ENCODE measurements at places on chromosomes 3 and 15.

DNA sequence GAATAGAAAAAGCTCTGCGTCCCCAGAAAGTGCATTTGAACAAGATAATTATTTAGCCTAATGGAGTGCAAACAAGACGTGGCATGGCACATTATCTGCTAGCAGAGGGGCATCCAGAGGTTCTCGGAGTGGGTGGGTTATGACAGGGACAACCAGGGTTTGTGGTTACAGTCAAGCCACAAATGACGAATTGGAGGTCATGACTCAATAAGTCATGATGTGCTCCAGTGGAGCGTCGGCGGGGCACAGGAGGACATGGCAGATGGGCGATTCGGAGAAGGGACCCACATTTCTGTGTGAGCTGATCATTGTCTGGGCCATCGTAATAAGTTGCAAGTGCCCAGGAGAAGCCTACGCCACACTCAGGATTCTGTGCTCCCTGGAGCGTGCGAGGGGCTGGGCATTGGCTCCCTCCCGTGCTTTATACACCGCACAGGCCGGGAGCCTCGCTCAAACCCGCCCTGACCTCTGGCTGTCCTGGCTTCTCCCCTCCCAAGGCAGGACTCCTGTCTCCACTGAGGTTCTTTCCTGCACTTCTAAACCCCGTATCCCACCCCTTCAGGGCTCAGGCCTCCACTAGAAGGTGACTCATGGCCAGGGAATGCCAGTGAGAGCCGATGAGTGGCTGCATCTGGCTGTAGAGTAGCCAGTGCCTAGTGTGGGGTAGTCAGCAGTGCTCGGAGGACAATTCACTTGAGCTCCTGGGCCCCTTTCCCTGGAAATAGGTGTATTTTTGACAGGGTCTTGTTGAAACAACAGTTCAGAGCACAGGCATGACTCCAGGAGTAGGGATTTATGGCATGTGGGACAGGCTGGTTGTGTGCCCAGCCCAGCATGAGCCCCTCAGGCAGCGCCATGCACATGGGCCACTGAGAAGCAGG lies 67.4 kb downstream of the GRIP2 start:
- DNase-seq, result no peak

DNA sequence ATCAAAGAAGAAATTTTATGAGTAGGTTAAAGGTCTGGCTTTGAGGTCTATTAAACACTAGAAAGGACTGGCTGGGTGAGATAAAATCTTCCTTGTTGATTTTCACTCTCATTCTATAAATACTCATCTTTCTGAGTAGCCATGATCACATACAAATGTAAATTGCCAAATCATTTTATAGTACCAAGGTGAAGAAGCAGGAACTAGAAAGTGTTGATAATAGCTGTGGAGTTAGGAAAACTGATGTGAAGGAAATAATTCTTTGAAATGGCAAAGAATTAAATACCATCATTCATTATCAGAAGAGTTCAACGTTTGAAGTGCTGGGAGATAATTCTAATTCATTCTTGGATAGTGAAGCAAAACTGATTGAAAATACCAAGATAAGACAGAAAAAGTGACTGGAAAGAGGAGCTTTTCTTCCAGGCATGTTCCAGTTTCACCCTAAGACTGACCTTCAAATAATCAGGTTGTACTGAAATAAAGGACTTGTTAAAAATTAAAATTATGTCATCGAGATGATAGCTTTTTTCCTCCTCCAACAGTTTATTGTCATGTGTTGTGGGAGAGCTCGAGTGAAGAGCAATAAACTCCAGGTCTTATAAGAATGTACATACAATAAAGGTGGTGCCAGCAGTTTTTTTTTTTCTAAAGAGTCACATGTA lies 17.4 kb downstream of the THBS1 start:
- peak; percentile 60 for DNase-seq

GRCh38 chr3:150434234-150434633 lies 26.1 kb downstream of the TSC22D2 start:
- DNase-seq, result no peak

- peak; percentile 92 for DNase-seq
Observed at GRCh38 chr3:186783731-186784515, 546 bp downstream of the EIF4A2 start.

DNA sequence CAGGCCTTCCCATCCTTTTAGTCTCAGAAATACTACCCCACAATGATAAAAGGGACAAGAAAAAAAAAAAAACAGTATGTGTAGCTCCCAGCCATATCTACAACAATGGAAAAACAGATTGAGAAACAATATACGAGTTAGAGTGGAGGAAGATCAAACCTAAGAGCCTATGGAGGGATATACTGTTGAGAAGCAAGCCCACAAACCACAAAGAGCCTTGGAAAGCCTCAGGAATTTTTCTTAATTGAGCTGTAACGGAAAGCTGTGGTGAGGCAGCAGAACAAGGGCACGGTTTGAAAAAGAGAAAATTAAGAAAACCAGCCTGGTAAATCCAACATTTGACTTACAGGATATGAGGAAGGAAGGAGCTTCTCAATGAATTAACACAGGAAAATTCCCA lies 21.4 kb downstream of the KPNA1 start:
- no peak for DNase-seq

GRCh38 chr15:52171386-52171785 lies 19.8 kb downstream of the GNB5 start:
- DNase-seq, result no peak

DNA sequence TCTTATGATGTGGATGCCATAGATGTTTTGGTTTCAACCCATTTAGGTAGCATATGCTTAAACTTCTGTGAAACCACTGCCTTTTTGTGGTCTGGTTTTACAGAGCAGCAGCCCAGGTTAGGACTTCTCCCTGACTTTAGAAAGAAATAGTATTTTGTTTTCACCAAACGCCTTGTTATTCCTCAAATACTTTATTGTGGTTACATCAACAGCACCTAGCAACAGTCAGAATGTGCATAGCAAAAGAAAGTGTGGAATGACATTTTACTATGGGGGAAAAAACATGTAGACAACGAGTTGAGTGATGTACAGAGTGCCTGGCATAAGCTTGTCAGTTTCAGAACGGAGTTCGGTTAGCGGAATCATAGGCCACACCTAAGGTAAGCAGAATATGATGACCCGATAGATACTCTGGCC lies 159.2 kb downstream of the TPRG1 start:
- DNase-seq, result no peak

DNA sequence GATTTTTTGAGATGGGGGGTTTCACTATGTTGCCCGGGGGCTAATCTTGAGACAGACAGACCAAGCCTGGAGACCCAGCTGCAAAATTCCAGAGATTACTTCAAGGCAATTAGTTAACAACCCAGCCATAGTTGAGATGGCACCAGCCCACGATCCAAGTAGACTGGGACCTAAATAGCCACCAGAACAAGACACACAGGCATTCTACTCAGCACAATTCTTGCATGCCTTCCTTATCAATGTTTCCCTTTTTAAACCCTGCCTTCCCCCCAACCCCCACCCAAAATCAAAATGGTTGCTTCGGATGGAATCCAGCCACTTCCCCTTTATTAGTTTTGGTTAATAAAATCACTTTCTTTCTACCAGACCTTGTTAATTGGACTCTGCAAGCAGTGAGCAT lies 28.6 kb downstream of the FAM240A start:
- no peak for DNase-seq

DNA sequence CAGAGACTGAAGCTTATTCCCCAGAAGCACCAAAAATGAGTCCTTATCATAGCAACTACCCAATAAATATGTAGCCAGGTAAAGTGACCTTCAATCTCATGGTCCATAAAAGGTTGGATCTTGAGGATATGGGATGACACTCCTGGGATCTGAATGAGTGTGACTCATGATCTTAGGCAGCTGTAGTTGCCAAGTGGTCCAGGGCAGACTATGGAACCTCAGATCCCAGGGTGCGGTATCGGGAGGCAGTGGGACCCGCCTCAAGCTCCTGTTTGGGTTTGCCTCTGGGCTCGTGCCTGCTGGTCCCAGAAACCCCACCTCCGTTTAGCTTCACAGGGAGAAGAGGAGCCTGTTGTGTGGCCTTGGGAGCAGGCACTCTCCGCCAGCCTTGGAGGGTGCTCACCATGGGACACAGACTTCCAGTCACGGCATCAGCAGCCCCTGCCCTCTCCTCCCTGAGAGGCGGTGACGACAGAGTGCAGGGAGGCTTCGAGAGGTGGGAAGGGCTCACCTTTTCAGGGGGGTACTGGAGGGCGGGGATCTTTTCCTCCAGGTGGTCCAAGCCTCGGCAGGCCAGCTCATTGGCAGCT lies 8.1 kb downstream of the PLIN1 start:
- peak; percentile 67 for DNase-seq

GRCh38 chr3:18657858-18658820 lies 233.0 kb upstream of the SATB1 start:
- no peak for DNase-seq

- no peak for DNase-seq
Observed at GRCh38 chr3:61761694-61762430, 200.5 kb downstream of the PTPRG start.
